Activated T-cell treated with anti-CD3 and anti-CD28 coated beads, Interleukin-2, amount 50 U/mL, for 72 hours (primary cell): ENCODE measurements at places on chromosomes 6 and 20. TPM values are rescaled to one million over a fixed set of nuclear protein-coding genes. Genes with fewer than 3 reads are reported as not detected.

- no peaks in the 10 kb centered on the region for H3K4me1 ChIP-seq
- no peaks in the 10 kb centered on the region for H3K27me3 ChIP-seq
- no peak for DNase-seq
- no peak overlapping the region for H3K27ac ChIP-seq
- no peak overlapping the region for H3K4me3 ChIP-seq
- no peaks in the 10 kb centered on the region for H3K36me3 ChIP-seq
Observed at GRCh38 chr6:102742754-102743356, 1349.3 kb downstream of the GRIK2 start.

GRCh38 chr6:80015839-80016435, 11.5 kb downstream of the TTK start:
- no peak for DNase-seq
- H3K4me1 ChIP-seq = no peaks in the 10 kb centered on the region
- no peaks in the 10 kb centered on the region for H3K27me3 ChIP-seq
- H3K36me3 ChIP-seq = peaks cover 40% of the 10 kb centered on the region
- no peak overlapping the region for H3K27ac ChIP-seq

Gene TULP1
- not detected for total RNA-seq

Gene TNFRSF6B
- 1.2 TPM for total RNA-seq

DNA sequence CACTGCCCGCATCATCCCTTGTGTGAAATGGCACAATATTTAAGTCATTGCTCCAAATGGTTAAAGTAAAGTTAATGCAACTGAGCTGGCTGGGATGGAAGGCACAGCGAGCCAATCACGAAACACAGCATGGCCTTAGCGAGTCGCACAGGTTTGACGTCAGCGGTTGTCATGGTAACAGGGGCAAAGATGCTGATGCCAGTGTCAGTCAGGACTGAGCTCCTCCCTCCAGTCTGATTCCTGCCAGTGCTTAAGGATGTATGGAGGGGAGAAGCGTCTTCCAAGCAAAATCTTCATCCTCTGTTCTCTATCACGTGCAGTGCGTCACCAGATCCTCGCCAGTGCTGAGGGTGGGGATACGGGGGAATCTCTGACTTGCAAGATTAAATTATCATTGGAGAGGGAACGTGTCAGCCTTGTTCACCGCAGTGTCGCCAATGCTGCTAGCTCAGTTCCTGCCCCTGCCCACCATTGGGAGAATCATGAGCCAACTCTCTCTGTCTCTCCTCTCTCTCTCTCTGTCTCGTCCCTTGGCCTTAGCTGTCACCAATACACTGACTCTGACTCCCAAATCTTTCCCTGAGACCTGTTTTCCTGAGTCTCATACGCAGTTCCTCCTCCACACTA, 24.5 kb downstream of the TSPYL4 start:
- H3K36me3 ChIP-seq = no peaks in the 10 kb centered on the region
- H3K27ac ChIP-seq = no peak overlapping the region
- H3K4me1 ChIP-seq = no peaks in the 10 kb centered on the region
- DNase-seq = peak; percentile 16
- H3K27me3 ChIP-seq = no peaks in the 10 kb centered on the region
- H3K4me3 ChIP-seq = no peak overlapping the region

- no peak for DNase-seq
- no peak overlapping the region for H3K4me3 ChIP-seq
- no peaks in the 10 kb centered on the region for H3K4me1 ChIP-seq
- H3K36me3 ChIP-seq = no peaks in the 10 kb centered on the region
Observed at GRCh38 chr20:51934301-51935002, 132.1 kb upstream of the SALL4 start.

Gene SLC17A2
- not detected for total RNA-seq

DNA sequence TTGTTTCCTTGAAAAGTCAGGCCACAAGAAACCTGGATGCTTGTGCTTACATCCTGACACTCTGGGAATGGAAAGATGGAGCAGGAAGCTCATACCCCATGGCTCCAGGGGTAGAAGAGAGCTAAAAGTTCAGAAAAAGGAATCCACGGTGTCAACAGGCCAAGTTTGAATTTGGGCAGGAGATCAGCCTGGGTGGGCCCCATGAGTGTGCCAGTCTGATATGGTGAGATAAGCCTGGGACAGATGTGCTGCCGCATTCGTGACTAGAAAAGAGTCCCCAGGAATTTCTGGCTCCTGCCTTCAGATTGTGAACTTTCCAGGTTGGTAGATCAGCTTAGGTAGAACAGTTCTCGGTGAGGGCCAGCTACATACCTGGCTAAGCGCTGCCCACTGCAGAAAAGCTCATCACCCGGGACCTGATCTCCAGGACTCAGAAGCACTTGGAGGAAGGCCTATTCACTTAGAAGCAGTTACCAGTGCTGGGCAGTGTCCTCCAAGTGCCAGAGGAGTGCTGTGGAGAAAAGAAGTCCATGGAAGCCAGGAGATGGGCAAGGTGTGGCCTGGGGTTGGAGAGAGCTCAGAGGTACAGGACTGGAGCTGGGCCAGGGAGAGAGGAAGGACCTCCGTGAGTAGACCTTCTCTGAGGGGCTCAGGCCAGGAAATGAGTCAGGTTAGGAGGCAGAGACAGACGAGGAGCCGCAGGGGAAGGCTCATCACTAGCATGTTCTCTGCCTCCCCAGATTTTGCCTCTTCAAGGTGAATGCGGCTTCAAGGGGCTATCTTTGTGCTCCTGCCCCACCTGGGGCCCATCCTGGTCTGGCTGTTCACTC, at the start of gene TSPO2:
TSPO2 (plus strand) TSS at position 242 of the 830 bp plus-strand sequence; CDS start at position 761, 519 bp downstream.
- DNase-seq = no peak
- no peak within 1 kb of the TSS for H3K27ac ChIP-seq
- H3K4me1 ChIP-seq = peaks cover 8% of the 10 kb centered on the region
- H3K36me3 ChIP-seq = no peaks in the 10 kb centered on the region
- no peaks in the 10 kb centered on the region for H3K27me3 ChIP-seq
- H3K4me3 ChIP-seq = no peak within 1 kb of the TSS

Gene EPHA7
- total RNA-seq = not detected

Gene OR2H1
- not detected for total RNA-seq

Gene PRSS16
- total RNA-seq = 5.6 TPM

DNA sequence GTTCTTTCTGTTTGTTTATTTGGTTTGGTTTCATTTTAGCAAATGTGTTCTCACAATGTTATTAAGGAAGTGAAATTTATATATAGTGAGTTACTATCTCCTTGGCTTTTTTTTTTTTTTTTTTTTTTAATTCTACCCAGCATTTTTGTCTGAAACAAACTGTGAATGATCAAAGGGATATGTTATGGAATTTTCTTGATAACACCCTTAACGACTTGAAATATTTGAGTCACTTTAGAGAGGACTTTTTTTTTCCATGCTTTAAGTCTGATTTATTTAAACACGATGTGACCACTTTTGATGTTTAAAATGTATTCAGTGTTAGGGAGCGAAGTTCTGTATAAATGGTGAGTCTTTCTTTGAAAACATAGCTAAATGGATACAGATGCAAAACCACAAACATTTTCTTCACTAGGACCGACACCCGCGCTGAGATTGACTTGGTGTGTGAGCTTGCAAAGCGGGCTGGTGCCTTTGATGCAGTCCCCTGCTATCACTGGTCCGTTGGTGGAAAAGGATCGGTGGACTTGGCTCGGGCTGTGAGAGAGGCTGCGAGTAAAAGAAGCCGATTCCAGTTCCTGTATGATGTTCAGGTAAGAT, 149.7 kb downstream of the MTHFD1L start:
- peaks cover 11% of the 10 kb centered on the region for H3K36me3 ChIP-seq
- H3K4me3 ChIP-seq = no peak overlapping the region
- no peak overlapping the region for H3K27ac ChIP-seq
- H3K27me3 ChIP-seq = no peaks in the 10 kb centered on the region
- no peaks in the 10 kb centered on the region for H3K4me1 ChIP-seq
- DNase-seq = no peak

DNA sequence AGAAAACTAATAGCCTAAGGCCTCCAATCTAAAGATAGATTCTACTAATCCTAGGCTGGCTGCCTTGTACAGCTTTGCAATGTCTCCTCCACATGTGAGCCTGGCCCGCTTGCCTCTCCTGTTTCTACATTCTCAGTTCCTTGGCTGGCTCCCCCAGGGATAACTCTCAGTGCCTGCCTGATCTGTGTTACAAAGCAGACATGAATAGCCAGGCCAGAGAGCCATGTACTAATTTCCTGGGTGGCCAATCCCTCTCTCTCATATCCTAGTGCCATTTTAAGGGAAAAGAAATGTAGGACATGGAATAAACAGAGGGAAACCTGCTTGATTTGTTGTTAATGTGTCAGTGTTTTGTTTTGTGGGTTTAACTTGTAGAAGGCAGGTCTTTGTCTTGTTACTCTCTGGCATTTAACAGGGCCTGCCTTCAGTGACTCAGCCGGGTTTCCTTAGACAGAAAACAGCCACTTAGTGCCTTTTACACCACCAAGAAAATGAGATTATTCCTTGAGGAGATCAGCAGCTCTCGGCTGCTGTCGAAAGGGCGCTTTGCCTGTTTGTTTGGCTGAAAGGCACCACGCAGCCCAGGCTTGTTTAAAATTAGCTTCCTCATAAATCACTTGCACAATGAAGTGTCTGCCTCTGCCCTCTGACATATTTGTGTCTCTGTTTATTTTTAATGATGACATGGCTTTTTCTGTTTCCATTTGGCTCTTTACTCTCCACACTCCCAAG, 702.7 kb downstream of the MAFB start:
- H3K4me1 ChIP-seq = no peaks in the 10 kb centered on the region
- H3K27ac ChIP-seq = no peak overlapping the region
- H3K36me3 ChIP-seq = no peaks in the 10 kb centered on the region
- no peak for DNase-seq

Gene MCUR1
- total RNA-seq = 24.8 TPM

DNA sequence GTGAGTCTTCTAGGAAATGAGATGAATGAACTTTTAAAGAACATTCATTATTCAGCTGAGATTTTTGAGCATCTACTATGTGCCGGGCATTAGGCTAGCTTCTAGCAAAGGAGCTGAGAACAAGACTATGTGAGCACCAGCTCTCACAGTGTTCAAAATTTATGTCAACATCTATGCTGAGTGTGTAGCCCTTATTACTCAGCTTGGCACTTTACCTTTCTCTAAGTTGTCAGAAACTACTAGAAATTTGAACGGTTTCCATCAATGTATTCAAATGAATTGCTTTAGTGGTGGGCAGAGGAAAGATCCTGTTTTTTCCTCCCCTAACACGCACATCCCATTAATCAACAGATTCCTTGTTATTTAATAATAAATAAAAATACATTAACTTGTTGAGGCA, 33.3 kb downstream of the CYP24A1 start:
- H3K27ac ChIP-seq = no peak overlapping the region
- no peaks in the 10 kb centered on the region for H3K4me1 ChIP-seq
- no peak for DNase-seq
- H3K36me3 ChIP-seq = no peaks in the 10 kb centered on the region

Gene NQO2
- total RNA-seq = 32.7 TPM

Gene ITPA
- total RNA-seq = 66.0 TPM

Gene LY6G6C
- 0.67 TPM for total RNA-seq

Gene PRR18
- total RNA-seq = not detected

DNA sequence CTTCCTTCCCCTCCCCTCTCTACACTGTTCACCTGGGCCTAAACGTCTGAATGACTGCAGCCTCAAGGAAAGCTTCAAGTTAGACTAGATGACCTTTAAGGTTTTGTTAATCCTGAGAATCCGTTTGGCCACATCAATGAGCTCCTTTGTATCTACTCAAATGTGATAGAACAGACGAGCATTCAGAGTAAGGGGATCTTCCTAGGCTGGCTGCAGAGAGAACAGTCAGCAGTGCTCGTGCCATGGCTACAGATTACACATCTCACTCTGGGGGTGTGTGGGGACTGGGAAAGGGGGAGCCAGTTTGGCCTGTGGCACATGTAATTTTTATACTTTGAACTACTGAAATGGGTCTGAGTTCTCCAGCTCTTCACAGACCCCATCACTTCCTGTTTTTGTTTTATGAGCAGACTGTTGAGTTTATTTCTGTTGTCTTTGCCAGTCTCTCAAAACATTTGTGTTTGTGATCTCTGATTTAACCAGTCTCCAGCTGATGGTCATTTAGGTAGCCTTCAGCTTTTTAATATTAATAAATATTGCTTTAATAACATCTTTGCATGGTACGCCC, 50.9 kb downstream of the KCNS1 start:
- H3K27me3 ChIP-seq = no peaks in the 10 kb centered on the region
- H3K36me3 ChIP-seq = peaks cover 24% of the 10 kb centered on the region

Gene COL19A1
- total RNA-seq = 0.19 TPM

- DNase-seq = no peak
- peaks cover 31% of the 10 kb centered on the region for H3K27me3 ChIP-seq
- no peaks in the 10 kb centered on the region for H3K4me1 ChIP-seq
- no peaks in the 10 kb centered on the region for H3K36me3 ChIP-seq
- no peak overlapping the region for H3K4me3 ChIP-seq
Observed at GRCh38 chr6:159446340-159446739, 246.7 kb downstream of the SOD2 start.

DNA sequence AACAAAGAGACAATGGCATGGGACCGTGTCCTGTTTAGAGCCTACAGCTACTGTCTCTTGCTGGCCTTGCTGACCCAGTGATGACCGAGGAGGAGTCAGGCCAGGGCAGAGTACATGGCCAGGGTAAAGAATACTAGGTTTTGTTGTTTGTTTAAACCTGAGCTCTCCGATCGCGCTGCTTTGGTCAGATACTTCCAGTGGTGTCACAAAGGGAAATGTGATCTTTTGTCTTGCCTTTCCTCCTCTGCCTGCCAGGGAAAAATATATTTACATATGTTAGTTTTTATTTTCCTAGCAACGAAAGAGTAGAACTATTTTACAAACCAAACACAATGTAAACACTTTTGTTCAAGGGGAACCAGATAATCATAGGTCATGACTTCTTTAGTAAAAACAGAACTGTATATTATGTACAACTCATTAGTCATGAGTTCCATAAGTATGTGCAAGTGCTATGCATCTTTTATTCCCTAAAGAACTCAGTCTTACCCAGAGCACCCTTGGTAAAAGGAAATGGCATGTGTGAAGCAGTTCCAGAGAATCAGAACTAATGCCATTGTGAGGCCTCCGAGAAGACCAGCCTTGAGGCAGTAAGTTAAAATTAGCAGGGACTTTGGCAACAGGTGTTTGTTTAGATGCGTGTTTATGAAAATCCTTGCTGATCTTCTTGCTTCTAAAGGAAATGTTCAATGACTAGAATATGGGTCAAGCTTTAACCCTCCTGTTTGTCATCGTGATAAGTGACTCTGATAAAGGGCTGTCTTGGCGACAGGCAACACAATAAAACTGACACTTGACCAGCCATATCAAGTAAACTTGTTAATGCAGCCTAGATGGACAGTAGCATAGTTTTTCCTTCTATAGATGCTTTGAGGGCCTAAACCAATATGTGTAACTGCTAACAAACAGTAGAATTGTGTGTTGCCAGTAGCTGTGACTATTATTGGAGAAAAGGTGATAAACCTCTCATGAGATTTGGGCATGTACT, 204.6 kb downstream of the NKAIN2 start:
- H3K27me3 ChIP-seq = no peaks in the 10 kb centered on the region
- no peak overlapping the region for H3K27ac ChIP-seq
- H3K4me3 ChIP-seq = no peak overlapping the region
- H3K4me1 ChIP-seq = no peaks in the 10 kb centered on the region
- H3K36me3 ChIP-seq = no peaks in the 10 kb centered on the region
- no peak for DNase-seq

- DNase-seq = no peak
- no peaks in the 10 kb centered on the region for H3K36me3 ChIP-seq
Observed at GRCh38 chr6:13488015-13488895, 855 bp upstream of the GFOD1 start.

Gene PGM3
- 34.1 TPM for total RNA-seq
